IPS DF 6.9 (cell line): ENCODE measurements at places on chromosomes 7 and 10.

DNA sequence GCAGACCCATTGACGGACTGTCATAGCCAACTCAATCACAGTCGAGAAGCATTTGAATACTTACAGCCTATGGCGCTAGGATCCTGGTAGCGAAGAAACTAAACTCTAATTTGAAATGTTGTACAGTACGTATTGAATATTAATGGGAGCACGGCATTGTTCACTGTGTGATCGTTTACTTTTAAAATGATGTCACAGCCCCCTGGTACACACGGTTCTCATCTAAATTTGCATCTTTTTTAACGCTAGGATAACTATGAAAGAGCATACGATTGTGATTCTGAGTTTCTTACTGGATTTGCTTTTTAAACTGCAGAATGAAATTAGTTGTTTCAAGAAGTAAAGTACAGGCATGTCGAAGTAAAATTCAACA, 895 bp upstream of the NAPEPLD start:
- no peak overlapping the region; the same call in 1 of the 2 replicates for H3K4me3 ChIP-seq
- H3K27ac ChIP-seq: no peak overlapping the region
- H3K27me3 ChIP-seq: no peaks in the 10 kb centered on the region; the same call in 1 of the 2 replicates
- DNase-seq: no peak

DNA sequence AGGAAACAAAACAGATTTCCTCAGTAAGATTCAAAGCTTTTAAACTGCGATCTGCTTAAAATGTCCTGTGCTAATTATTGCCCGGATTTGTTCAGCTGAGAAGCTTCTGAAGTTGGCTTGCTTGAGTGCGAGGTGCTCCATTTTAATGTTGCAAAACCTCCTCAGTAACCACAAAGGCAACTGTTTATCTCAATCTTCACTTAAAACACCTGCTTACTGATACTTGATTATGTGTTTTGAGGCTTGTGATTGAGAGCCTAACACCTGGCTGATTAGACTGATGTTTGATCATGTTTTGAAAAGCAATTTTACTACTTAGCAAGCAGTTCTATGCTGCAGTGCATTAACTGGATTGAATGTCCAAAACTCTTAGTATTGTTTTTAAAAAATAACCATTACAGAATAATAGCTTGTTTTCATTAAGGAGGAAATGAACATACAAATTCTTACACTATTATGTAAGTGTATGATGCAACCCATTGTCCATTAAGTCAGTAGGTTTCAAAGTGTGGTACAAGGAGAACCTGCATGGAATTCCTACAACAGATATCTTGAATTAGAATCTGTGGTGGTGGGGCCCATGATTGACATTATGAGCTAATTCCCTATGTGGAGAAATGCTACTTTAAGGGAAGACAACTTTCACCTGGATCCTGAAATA, 96.9 kb upstream of the FAM180A start:
- H3K27me3 ChIP-seq: no peaks in the 10 kb centered on the region
- no peaks in the 10 kb centered on the region for H3K4me1 ChIP-seq
- no peak overlapping the region for H3K27ac ChIP-seq
- H3K36me3 ChIP-seq: no peaks in the 10 kb centered on the region
- H3K4me3 ChIP-seq: no peak overlapping the region
- no peak for DNase-seq

- no peaks in the 10 kb centered on the region for H3K27me3 ChIP-seq
- DNase-seq: no peak
- no peaks in the 10 kb centered on the region; the same call in 1 of the 2 replicates for H3K4me1 ChIP-seq
- H3K36me3 ChIP-seq: no peaks in the 10 kb centered on the region
Measured at GRCh38 chr10:34406463-34407323, 408.4 kb downstream of the PARD3 start.

DNA sequence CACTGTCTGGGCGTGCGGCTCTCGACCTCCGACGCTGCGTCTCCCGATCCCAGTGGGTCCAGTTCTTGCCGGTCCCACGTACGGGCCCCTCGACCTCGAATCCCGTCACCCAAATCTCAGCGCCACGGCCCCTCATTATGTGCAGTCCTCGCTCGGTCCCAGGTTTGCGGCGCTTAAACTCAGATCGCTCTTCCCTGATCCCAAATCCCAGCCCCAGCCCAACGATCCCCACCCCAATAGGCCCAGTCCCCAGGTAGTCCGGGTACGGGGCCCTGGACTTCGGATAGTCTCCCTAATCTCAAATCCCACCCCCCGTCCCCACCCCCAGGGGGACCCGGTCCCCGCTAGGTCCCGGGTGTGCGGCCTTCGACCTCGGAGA, 666 bp downstream of the HNRNPF start:
- peak overlapping the region; percentile 73 for H3K4me3 ChIP-seq
- H3K4me1 ChIP-seq: no peaks in the 10 kb centered on the region; the same call in 1 of the 2 replicates
- H3K27me3 ChIP-seq: no peaks in the 10 kb centered on the region
- DNase-seq: no peak

GRCh38 chr7:83153419-83153818, 9.3 kb downstream of the PCLO start:
- H3K27ac ChIP-seq: no peak overlapping the region
- no peak overlapping the region for H3K4me3 ChIP-seq
- no peaks in the 10 kb centered on the region for H3K4me1 ChIP-seq

- no peak overlapping the region for H3K4me3 ChIP-seq
- no peaks in the 10 kb centered on the region for H3K4me1 ChIP-seq
- H3K27ac ChIP-seq: no peak overlapping the region
- peaks cover 12% of the 10 kb centered on the region; the same call in 1 of the 2 replicates for H3K36me3 ChIP-seq
Measured at GRCh38 chr7:138527746-138528223, 67.7 kb downstream of the TRIM24 start.

DNA sequence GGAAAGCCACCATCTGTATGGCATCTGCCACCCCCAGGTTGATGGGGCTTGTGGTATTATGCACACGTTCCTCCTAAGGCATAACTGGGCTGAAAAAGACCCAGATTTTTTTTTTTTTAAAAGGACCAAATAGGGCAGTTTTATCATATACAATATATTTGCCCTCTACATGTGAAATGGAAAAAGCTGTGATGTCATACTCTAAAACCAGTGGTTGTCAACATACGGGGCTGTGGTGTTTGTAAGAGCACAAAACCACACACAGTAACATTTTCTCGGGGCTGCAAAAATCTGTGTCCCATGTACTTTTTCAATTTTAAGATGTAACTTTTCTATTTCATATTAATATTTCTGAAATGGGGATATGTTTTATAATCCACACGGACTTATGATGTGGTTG, 34.9 kb downstream of the FAM171A1 start:
- H3K4me3 ChIP-seq: no peak overlapping the region
- H3K4me1 ChIP-seq: no peaks in the 10 kb centered on the region
- no peak for DNase-seq
- H3K36me3 ChIP-seq: no peaks in the 10 kb centered on the region
- no peak overlapping the region for H3K27ac ChIP-seq
- H3K27me3 ChIP-seq: no peaks in the 10 kb centered on the region

DNA sequence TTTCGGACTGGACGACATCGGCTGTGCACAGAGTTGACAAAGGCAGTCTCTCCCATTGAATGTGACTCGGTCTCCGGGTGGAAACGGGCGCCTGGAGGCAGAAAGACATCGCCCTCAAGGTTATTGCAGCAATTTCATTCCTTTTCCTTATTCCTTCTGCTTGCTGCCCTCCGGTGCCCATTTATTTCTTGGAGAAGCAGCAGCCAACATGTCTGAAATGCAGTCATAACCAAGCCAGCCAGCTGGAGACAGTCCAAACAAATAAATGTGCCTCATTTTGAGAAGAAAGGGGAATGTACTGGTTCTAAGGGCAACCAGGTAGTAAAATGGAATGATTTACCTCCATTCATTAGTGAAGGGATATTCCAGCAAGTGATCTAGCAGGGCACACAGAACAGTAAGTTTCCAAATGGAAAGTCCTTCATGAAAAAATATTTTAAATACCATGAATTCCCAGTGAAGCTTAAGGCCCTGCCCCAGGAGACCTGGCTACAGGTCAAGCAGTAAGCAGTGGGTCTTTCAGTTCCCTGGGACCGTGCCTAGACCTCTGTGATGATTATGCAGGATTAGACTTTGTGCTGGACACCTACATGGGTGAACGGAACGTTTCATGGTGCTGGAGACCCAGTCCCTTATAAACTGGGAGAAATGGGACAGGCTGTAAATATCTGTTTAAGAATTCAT, 86.6 kb downstream of the ABLIM1 start:
- no peak overlapping the region for H3K4me3 ChIP-seq
- H3K36me3 ChIP-seq: no peaks in the 10 kb centered on the region
- no peak for DNase-seq

DNA sequence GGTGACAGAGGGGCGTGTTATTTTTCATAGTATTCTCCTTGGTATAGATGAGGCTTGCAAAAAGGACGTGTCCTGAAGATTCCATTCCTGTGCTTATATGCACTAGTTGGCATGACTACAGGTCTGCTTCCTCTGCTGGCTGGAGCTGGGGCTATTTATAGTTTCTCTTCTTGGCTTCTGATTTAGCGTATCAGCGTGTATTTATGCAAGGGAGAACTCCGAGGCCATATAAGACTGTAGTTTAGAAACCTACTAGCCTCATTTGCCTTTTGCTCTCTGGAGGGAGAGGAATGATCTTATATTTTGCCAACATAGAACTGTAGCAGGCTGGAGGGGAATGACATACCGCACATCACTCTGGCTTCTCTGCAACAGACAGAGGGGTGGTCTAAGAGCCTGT, 39.7 kb downstream of the CACNB2 start:
- no peaks in the 10 kb centered on the region for H3K4me1 ChIP-seq
- H3K36me3 ChIP-seq: no peaks in the 10 kb centered on the region
- no peak overlapping the region for H3K4me3 ChIP-seq
- no peaks in the 10 kb centered on the region for H3K27me3 ChIP-seq
- no peak for DNase-seq

DNA sequence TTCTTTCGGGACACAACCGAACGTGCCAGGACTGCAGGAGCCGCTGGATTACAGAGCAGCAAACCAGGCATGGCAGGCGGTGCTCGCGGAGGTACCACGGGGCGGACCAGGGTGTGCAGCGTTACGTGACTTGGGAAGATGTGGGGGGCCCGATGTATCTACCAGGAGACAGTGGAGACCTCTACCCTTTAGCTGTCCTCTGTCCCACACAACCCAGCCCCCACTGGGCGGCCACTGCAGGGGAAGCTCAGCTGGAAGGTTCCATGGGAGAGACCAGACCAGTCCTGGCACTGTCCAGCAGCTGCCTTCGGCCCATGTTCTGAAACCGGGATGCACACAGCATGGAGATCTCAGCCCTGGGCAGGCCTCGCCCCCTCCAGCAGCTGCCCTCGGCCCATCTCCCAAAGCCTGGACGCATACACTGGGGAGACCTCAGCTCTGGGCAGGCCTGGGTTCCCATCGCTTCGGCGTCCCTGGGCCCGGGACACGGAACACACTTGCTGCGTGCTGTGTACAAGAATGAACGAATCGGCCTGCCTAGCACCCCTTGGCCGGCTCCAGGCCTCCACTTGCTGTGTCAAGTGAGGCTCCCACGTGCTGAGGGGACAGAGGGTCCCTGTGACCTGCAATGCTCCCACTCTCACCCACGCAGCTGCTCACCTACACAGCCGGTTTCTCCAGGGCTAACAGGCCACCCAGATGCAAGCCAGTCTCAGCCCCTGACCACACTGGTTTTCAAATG, 177.4 kb downstream of the ELFN1 start:
- no peak for DNase-seq
- H3K4me3 ChIP-seq: no peak overlapping the region
- H3K27ac ChIP-seq: no peak overlapping the region
- H3K4me1 ChIP-seq: no peaks in the 10 kb centered on the region; the same call in 1 of the 2 replicates
